ENCODE measurements at places on chromosomes 13 and 19.

DNA sequence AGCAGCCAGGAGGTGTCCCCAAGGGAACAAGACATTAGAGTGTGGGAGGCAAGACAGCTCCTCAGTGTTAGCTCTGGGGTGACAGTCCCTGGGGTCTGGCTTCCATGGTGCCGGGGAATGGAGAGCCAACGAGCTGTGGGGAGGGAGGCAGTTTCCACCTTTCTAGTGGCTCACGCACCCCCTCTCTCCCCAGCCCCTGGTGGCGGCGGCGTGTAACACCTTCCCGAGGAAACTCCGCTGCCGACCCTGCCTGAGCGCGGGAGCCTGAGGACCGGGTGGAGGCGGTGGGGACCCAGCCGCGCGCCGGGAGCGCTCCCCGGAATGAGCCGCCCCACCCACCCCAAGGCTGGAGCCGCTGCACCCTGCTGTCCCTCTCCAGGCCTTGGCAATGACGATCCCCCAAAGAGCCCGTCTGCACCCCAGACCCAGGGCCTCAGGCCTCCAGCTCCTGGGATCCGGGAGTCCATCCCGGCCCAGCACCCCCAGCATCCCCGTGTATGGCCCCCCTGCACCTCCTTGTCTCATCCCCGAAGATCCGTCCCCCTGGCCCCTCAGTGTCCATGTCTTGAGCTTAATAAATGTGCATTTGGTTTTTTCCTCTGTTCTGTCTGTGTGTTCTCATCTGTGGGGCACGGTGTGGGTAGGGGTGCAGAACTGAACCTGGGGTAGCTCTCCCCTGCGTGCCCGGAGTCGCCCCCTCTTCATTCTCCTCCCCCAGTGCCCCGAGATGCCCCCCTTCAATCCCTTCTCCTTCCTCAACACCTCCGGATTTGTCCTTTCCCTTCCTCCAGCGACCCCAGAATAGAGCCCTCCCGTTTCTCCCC is 622 bp upstream of the FXYD5 start:
- DNase-seq = no peak

DNA sequence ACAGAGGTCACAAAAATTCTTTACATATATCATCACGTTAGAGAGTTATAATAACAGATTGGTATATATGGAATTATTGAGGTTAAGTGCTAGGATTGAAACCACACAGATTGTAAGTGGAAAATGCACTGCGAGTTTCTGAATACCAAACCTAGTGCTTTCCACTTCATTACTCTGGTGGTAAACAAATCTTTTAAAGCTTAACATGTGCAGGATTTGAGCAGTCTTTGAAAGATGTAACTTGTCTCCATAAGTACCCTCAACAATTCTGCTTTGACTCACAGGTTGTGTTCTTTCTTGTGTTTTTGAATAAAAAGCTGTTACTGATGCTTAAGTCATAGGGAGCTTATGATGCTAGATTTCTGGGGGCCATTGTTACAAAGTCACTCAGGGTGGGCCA is 314.7 kb upstream of the DACH1 start:
- DNase-seq = no peak

- no peak for DNase-seq
Observed at GRCh38 chr19:1300744-1301490, 15.2 kb downstream of the EFNA2 start.

- DNase-seq = peak; percentile 91
Observed at GRCh38 chr19:44757735-44758505, 9.4 kb downstream of the BCL3 start.

GRCh38 chr19:34961775-34962686 is 2.0 kb downstream of the ZNF792 start:
- DNase-seq = no peak

DNA sequence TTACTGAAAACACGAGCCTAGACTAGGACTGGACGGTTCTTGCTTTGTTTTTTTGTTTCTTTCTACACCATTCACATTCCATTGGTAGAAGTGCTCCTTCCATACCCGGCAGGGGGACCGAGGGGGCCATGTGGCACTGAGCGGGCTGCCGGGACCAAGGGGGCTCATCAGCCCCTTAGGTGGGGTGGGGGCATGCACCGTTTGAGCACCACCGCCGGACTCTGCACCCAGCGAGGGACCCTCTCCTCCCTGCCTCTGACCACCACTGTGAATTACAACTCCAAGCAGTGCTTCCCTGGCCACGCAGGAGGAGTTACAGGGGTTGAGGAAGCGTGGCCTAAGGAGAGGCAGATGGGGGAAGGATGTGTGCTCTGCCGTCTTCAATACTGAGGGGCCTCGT is 15.0 kb upstream of the CFAP97D2 start:
- DNase-seq = no peak

DNA sequence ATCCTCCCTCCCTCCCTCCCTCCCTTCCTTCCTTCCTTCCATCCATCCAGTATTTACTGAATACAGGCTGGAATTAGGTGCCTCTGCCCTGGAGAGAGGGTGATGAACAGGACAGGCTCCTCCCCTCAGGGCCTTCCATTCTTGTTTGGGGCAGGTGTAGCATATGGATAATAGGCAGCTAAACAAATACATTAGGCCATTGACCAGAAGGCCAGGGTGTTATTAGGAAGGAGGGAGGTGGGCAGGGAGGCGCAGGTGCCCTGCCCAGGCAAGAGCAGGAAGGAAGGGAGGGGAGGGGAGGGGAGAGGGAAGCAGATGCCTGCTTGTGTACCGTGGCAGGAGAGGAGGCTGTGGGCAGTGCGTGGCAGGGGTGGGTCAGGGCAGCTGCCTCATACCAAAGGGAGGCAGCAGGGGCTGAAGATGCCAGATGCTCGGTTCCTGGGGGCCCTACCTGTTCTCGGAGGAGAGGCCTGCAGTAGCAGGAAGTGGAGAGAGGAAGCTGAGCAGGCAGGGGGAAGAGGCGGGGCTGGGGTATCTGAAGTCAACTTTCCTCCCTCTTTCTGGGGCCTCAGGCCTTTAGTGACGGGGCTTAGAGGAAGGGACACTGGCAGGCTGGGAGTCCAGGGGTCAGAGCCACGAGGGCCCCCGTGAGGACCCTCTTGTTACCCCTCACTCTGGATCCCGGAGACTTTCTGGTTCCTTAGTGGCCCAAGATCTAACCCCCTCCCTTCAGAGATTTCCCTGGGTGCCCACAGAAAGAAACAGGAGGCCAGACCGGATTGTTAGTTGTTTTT is at the start of gene RINL:
TSS of gene RINL (minus strand) at position 495 of the 794 bp plus-strand sequence. CDS start 1,533 bp downstream, outside the sequence.
- no peak for DNase-seq

DNA sequence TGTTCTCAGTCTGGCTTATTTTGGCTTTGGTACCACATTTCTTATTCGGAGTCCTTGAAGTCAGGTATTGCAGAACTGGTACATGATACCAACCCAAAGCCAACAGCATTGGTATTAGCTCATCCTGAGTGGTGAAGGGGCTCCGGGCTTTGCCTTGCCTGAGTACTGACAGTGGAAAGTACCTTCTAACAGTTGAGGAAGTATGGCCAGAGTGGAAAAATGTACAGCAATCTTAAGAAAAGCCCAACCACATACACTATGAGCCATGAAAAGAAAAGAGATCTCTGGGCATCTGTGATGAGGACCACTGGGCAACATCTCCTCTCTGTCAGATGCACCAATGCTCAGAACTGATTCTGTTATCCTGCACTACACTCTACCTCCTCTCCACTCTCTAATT is 8.3 kb downstream of the LCP1 start:
- DNase-seq = no peak

DNA sequence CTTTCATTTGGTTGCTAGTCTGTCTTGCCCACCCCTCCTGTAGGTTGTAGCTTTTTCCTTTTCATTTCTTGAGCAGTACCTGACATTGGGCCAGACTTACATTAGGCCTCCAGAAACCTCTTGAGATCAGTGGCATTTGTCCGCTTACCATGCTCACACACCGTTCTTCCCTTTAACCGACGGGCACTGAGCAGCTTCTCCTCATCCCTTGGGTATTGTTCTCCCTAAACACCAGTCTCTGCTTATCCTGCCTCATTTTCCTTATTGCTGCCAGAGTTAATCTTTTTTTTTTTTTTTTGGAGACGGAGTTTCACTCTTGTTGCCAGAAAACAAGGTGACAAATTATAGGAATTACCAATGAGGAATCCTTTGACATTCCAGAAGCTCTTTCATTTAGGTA is 27.2 kb upstream of the KCTD4 start:
- no peak for DNase-seq

GRCh38 chr19:8097198-8097597 is 44.6 kb downstream of the CCL25 start:
- no peak for DNase-seq

DNA sequence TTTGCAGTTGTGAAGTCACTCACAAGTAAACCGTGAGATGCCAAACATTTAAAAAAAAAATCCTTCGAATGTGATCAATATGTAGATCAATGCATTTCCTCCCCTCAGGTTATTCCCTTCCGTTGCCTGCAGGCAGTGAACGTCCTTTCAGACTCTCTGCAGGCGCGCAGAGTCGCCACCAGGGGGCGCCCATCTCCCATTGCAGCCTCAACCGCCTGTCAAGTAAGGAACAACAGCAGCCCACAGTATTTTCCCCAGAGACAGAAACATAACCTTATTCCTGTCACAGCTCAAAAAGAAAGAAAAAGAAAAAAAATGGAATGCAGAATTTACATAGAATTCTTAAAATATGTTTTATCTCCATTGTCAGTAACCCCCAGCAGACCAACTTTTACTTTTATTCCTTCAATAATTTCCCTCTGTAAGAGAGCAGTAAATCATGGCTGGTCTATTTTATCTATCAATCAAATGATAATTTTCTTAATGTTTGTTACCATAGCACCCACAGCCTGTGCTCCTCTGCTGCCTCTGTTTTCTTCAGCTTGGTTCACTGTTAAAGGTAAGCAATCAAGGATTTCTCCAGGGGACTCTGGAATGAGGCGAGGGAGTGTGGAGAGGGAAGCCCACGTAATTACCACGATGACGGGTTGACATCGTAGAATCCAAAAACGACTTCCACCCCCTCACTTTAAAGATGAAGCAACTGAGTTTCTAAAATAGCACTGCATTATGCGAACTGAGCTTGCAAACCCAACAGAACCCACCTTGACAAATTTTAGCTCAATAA is 637.6 kb upstream of the ARGLU1 start:
- DNase-seq = peak; percentile 84

- peak; percentile 74 for DNase-seq
Observed at GRCh38 chr13:113122550-113123225, at the start of gene F10. F10 (plus strand) TSS chr13:113122799; CDS start chr13:113122856, 57 bp downstream.
